ENCODE measurements at places on chromosomes 6 and 20. TPM values are rescaled to one million over a fixed set of nuclear protein-coding genes. Genes with fewer than 3 reads are reported as not detected.

GRCh38 chr6:6365242-6365641, 44.8 kb upstream of the F13A1 start:
- no peak for DNase-seq

Gene NXT1
- 20.0 TPM for total RNA-seq

- no peak for DNase-seq
These were observed 390.6 kb upstream of the MARCKS start for GRCh38 chr6:113466526-113466925.

DNA sequence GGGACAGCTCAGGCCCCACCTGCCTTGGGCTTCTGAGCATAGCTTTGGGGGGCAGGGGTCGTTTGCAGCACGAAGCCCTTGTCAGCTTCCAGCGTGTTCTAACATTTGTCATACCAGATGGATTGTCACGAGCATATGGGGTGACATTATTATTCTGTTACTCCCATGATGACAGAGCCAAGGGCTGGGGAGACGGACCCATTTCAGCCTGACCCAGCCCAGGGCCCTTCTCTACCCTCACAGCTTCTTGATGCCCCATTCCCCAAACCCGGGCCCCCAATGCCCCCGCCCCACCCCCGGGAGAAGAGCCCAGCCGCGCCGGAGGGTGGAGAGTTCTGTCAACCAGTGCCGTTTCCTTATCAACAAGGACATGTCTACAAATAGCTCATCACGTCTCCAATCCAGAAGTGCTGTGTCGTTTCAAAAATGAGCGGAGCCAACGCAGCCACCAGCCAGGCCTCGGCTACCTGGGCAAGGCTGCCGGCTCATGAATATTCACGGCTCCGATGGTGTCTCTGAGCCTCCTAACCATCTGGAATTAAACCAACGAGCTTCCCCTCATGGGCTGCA, 9.6 kb upstream of the CHRNA4 start:
- DNase-seq, result no peak

DNA sequence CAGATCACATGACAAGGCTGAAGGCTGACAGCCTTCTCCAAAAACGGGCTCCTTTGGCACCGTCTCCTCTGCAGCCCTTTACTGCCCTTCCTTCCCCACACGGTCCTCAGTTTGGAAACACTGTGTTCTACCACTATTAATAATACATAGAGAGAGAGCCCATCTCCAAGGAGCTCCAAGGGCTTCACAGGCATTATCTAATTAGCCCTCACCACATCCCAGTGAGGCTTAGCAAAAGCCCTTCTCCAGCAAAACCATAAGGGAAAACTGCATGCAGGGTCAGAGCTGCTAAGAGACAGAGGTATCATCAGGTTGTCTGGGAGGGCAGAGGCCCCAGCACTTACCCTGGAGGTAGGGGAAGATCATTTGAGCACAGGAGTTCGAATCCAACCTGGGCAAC, 169.3 kb upstream of the JARID2 start:
- DNase-seq, result no peak

- no peak for DNase-seq
These were observed 912.1 kb downstream of the PHF3 start for GRCh38 chr6:64547594-64548268.

Data from fibroblast of lung (primary cell).